ENCODE measurements at places on chromosomes 1 and 21. TPM values are rescaled to one million over a fixed set of nuclear protein-coding genes. Genes with fewer than 3 reads are reported as not detected.

GRCh38 chr1:154520333-154520732 lies 18.1 kb upstream of the SHE start:
- no peak for DNase-seq

DNA sequence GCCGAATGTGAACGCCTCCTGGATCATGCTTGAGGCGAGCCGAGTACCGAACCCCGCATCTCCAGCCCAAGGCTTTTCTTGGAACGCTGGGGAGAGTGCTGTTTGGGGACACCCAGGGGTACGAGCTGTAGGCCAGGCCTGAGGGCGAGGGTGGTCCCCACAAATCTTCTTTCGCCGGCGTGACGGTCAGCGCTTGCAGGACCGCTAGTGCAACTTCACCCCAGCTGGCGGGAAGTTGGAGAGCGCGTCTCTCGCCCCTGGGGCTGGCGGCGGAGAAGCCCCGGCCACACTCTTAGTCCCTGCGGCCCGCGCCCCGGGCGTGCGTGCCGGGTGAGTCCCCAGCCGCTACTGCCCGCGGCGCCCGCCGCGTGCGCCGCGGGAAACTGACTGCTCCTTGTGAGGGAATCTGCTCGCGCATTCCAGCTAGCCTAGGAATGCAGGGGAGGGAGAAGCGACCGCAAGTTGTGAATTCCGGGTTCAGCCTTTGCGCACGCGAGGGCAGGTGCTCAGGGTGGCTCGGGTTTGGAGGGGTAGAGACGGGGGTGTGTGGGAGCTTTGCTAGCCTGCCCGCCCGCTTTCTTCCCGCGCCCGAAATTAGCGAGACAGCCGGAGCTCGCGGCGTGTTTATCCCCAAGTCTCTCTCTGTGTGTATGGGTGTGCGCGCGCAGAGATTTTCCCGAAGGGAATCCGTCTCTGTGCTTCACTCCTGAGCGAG lies 884 bp downstream of the LHX4 start:
- DNase-seq = peak; percentile 63

DNA sequence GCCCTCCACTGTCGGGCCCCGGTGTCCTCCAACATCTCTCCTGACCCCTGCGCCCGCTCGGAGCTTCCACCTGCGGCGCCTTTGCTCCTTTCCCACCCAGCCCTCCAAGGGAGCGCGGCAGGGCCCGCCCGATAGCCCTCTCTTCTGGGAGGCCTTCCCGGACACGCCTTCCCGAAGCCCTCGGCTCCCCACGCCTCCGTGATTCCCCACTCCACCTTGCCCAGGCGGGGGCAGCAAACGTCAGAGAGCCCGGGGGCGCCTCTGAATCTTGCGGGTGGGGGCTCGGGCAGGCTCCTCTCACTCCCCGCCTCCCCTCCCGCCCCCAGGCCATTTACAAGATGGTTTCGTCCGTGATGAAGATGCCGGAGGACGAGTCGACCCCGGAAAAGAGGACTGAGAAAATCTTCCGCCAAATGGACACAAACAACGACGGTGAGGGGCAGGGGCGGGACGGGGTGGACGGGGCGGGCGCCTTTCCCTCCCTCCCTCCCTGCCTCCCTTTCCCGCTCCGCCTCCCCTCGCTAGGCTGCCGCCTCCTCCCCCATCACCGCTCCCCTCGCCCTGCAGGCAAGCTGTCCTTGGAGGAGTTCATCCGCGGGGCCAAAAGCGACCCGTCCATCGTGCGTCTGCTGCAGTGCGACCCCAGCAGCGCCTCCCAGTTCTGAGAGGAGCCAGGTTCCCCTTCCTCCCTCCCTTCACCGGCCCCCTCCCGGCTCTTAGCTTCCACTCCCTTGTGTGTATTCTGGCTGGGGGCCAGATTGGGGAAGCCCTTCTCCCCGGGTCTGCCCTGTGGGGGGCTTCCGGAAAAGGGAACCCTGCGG lies 7.1 kb downstream of the HPCA start:
- DNase-seq = no peak

DNA sequence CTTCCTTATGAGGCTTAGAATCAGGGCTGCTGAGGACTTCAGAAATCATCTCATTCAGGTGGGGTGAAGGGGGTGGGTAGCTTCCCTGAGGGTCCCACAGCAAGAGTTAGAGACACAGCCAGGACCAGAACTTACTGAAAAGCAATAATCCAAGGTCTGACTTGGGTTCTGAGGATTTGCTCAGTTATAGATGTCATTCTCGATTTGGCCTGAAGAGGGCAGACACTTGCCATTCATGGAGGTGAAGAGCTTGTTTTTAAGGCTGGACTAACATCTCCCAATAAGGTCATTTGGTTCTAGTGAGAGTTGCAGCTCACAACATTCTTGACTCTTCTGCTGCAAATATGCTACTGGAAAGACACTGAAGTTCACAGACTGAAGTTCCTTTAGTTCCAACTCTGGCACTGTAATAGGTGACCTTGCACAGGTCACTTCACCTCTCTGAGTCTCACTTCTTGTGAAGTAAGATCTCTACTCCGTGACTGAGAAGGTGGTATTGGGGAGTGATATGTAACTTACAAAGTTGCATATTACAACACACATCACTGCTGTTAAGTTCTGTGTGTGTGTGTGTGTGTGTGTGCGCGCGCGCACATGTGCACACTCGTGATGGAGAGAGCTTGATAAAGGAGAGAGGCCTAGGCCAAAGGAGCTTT lies 69.8 kb upstream of the DIRAS3 start:
- DNase-seq = peak; percentile 49

DNA sequence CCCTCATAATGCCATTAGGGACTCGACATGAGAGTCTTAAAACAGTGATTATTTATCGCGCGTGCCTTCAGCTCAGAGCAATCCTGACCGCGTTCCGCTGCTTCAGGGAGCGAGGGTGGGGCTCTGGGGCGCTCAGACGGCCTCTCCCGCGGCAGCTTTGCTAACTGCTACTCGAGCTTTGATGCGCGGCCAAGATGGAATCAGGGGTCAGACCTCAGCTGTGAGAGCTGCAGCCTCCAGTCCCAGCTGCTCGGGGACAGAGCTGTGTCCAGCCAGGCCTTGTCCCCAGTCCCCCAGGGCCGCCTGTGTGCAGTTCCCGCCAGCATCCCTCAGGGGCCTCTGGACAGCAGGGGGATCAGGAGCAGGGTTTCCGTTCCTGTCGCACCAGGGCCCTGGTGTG lies 104.6 kb upstream of the TTC34 start:
- DNase-seq = no peak

DNA sequence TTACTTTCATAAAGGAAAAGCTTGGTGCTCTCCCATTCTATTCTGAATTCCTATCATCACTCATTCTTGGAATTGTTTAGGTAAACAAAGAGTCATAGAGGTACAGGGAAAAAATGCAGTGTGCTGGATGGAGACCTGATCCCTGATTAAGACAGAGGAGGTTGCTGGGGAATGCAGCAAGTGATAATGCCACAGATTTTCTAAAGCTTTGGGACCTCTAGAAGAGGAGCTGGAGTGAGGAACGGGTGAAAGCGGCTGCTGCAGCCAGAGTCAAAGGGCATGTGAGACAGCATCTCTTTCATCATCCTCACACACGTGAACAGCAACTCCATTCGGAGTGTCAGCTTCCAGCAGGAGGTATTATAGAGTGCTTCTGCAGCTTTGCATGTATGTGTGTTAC lies 54.9 kb upstream of the DIPK1A start:
- DNase-seq = peak; percentile 87

- no peak for DNase-seq
Observed at GRCh38 chr1:207029701-207030521, 2.6 kb downstream of the C1orf116 start.

The IL24 gene
- total RNA-seq = not detected

Measured in PC-9 (cell line).